ENCODE measurements at places on chromosomes 4 and X.

DNA sequence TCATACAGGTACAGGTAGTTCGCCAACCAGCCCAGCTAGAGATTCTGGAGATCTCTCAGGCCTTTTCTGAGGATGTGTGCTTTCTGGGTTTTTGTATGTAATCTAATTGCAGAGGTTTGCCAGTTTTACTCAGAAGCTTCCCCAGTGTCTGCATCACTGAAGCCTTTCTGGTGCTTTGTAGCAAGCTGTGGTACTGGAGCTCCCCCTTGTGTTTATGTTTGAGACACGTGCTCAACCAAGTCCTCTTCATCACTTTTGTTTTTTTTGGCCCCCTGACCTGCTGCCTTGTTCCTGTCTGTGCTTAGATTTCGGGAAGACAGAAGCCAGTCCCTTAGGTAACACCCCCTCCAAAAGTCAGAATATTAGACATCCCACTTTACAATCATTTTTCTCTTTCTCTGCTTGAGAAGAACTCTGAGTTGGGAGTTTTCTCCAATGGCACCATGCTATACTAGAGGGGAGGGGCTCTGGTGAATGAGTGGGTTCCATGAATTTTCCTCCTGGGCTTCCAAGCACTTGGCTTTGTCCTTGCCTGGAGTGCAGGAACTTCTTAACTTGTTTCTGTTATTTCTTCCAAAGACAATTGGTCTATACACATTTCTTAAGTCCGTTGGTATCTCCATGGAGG is 128.4 kb upstream of the TBC1D9 start:
- no peak for DNase-seq

GRCh38 chrX:69143530-69143929 is 21.7 kb downstream of the PJA1 start:
- DNase-seq = no peak

GRCh38 chr4:128168701-128169100 is 107.6 kb downstream of the LARP1B start:
- DNase-seq = no peak

DNA sequence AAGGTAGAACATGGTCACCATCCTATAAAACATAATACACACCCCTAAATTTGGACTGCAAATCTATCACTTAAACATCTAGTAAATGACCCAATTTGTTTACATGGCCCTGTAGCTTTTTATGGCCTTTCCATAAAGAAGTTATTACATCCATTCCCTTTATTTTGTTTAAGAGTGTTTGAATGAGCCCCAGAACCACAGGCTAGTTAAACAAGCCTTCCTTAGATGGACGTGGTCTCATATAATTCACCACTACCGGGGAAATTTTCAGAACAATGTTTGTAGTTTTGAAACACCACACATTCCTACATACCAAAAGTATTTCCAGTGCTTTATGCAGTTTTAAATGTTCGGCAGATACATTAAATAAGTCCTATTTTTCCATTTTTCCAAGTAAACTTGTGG is 12.3 kb downstream of the PDGFC start:
- no peak for DNase-seq

- no peak for DNase-seq
Observed at GRCh38 chr4:24195991-24196736, 306.3 kb upstream of the PPARGC1A start.

GRCh38 chrX:4741024-4741423 is 1027.6 kb upstream of the PRKX start:
- no peak for DNase-seq

DNA sequence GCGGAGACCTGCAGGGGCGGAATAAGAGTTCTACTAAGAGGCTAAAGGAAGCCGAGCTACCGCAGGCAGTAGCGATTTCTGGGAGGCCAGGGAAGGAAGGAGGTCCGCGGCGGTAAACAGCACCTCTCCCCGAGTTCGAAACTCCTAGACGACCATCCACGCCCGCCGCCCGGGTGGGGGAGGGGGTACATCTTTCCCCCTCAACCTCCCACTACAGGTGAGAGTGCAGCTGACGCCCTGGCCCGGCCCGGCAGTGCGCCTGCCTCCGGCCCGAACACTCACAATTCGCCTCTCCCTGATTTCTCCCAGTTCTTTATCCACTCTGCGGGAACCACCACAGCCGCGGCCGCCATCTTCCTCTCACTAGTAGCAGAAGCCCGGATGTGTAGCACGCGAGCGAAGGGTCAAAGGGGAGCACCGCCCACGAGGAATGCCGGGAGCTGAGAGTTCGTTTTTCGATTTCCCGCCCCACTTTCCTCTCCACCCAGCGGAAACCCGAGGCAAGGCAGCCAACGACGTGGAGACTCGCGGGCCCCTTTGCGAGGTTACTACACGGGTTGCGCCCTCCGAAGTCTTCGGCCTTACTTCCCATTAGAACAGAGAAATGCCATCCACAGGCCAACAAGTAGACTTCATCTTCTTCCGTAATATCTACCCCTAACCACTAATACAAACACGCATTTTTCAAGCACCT is at the start of gene THOC2:
Gene THOC2 (minus strand): TSS at position 383 of the 694 bp plus-strand sequence. CDS start 30 bp downstream, at position 353.
- DNase-seq = peak; percentile 91

All from vagina (tissue), 2 donors.